ENCODE measurements at places on chromosomes 5 and 9.

DNA sequence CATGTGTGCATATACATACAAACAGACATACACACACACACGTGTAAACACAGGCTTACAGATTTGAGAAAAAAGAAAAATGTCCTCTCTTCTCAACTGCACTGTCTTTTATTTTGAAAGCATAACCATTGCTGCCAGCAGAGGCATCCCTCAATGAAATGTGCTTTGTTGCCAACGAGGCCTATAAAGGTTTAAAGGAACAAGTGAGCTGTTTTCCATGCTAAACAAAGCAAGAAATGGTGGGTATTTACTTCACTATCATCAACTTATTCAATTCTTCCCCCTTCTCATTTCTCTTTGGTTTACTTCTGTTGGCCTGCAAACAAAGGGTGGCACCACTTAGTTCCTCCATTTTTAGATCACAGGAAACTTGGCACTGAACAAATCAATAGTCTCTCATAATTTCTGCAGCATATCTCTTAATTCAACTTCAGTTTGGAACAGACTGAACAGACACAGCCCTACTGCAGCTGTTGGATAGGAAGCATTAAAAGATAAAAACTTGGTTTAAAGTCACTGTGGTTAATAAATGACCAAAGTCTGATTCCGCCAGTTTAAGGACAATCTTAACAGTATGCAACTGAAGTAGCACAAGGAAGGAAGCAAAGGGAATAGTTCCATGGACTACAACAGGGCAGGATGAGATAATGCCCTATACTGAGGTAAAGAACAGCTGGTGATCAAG lies 21.7 kb downstream of the TTC33 start:
- DNase-seq = no peak

DNA sequence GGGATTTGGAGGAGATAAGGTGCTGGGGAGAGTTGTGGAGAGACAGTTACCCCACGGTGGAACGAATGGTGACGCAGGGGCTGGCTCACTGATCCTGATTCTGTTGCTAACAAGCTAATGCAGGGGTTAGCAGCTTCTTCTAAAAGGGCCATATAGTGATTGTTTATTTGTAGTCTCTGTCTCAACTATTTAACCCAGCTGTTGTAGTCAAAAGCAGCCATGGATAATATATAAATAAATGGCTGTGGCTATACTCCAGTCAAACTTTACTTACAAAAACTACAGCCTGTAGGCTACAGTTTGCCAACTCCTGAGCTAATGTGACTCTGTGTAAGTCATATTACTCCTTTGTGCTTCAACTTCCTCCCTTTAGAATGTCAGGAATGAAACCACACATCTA lies 21.8 kb downstream of the STOM start:
- DNase-seq = no peak

DNA sequence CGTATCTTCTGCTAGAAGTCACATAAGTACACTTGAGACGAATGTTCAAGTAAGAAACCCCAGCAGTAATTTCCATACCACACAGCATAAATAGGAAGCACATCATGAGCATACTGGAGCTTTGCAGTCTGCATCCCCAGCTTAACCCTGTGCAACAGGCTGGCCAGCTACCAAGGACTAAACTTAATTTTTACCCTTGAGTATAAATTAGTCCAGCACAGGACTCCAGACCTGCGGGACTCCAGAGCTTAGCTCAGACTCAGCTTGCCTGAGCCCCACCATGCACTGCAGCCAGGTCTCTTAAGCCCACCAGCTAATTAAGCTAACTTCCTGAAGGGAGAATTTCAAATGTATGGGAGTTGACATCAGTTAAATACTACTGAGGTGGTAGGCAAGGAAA lies 491.0 kb downstream of the ARHGEF28 start:
- no peak for DNase-seq

- no peak for DNase-seq
These were observed 484.0 kb downstream of the PRDM9 start for GRCh38 chr5:23991406-23991805.

GRCh38 chr9:131867611-131868192 lies 127.8 kb upstream of the RAPGEF1 start:
- DNase-seq = no peak

DNA sequence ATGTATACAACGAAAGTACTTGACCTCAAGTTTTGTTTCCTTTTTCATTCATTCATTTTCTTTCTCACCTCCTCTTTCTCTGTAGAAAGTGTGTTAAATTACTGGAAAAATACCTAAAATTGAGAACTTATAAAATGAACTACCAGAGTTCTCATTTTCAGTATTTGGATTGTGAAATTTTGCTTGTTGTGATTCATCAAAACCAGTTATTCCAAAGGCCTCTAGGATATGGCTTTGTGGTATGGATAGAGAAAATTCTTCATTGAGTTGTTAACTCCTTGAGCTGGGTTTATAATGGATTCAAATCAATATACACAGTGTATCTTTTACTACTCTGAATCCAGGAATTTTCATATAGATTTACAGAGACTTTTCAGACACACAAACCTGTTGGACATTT lies 287.6 kb downstream of the KDM4C start:
- DNase-seq = no peak

DNA sequence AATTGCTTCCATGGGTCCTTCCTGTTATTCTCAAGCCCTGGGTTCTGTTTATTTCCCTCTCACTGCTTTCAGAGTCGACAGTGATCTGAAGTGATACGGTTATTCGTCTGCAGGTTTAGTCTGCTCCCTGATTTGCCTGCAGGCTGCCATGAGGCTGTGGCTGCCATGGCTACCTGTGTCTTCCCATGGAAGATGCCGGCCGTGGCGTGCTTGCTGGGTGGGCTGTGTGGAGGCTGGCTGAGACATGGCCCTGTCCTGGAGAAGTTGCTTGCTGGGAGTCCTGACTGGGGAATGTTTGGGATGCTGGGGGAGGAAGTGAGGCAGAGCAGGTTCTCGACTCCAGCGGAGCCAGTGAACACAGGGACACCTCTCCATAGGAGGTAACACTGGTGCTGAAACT lies 104.1 kb upstream of the TBC1D2 start:
- no peak for DNase-seq

GRCh38 chr9:107866711-107867311 lies 377.2 kb upstream of the KLF4 start:
- DNase-seq = no peak

GRCh38 chr5:129460672-129460935 lies 506 bp downstream of the ADAMTS19 start:
- no peak for DNase-seq

DNA sequence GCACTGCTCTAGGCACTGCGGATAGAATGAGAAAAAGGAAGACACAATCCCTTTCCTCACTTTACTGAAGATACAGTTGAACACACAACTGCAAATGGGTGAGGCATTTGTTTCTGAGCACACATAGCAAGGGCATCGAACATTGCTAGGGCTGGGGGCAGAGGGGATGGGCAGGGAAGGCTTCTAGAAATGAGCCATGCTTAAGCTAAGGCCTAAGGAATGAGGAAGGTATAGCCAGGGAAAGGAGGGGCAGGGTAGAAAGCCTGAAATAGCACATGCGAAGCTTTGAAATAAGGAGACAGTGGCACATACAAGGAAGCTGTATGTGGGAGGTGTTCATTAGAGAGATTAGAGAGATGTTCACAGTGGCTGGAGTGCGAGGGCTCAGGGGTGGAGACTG lies 92.7 kb downstream of the KIF4B start:
- DNase-seq = no peak

DNA sequence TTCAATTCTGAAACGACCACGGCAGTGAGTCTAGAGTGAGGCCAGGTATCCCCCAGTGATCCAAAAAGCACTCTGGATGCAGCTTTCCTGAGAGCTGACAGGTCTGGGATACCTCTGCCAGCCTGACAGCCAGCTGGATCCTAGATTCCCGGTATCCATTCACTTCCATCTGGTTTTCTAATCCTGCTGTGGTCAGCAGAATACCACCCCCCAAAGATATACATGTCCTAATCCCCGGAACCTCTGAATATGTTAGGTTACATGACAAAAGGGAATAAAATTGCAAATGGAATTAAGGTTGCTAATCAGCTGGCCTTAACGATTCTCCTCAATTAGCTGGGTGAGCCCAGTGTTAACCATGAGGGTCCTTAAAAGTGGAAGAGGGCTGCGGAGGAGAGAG lies 1.4 kb upstream of the ZNF79 start:
- DNase-seq = no peak

DNA sequence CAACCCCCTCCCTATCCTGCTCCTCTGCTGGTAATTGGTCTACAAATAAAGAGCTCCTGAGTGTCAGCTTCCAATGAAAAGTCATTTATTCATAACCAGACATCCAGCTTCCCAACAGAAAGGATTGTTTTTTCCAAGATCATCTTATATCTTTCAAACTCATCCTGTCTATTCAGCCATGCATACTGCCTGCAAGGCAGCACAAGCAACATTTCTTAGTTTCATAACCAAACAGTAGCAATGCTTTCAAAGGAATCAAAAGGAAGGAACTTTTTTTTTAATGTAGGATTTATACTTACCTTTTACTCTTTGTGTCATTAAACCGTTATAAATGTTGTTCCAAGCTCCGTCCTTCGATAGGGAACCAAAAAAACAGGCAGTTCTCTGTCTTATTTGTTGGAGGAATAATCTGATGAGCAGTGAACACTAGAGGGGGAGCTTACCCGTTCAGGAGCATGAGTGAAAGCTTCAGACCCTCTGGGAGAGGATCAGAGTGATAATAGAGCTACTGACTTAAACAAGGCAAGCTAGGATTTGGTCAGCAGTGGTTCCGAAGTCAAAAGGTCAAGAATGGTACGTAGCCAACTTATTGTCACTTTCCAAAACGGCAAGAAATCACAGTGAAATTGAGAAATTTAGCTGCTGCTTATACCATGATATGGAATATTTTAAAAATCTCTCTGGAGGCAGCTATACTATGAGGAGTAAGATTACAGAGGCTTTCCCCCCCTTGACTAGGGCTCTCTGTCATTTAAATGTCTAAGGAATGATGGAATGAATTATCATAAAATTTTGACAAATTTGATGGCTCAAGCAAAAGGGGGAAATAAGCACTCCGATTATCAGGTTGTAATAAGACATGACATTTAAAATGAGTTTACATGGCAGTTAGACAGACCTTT lies 892.9 kb downstream of the NR2F1-AS1 start:
- DNase-seq = peak; percentile 24

GRCh38 chr5:133244242-133244641 lies 192.4 kb downstream of the HSPA4 start:
- DNase-seq = peak; percentile 70

GRCh38 chr5:95966005-95966404 lies 4.4 kb upstream of the ELL2 start:
- peak; percentile 24 for DNase-seq

GRCh38 chr9:89605465-89606048 lies 745 bp downstream of the GADD45G start:
- peak; percentile 49 for DNase-seq

DNA sequence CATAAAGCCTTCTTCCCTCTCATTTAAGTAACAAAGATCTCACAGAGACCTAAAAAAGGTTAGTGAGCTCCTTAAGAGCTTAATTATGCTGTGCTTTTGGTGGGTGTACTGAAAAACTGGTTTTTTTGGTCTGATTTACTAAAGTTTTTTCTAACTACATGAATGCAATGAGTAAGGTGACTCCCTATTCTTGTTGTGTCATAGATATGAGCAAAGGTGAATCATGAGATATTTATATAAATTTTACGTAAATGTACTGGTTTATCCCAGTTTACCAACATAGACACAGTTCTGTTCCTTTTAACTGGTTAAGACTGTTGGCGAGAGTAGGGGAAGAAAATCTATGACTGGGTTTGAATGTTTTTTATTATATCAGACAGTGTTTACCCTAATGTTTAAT lies 250.5 kb downstream of the NR2F1-AS1 start:
- no peak for DNase-seq

Measured in NCI-H2081 (cell line).